Purkinje cell (primary cell): ENCODE measurements at places on chromosomes 5 and 9. TPM values are rescaled to one million over a fixed set of nuclear protein-coding genes. Genes with fewer than 3 reads are reported as not detected.

Gene TMEM267
- polyA plus RNA-seq = 41.0 and 51.3 TPM in 2 replicates

Gene NSA2
- polyA plus RNA-seq = 108 and 110 TPM in 2 replicates

Gene AGXT2
- polyA plus RNA-seq = not detected in 2 replicates

Gene MRPL22
- polyA plus RNA-seq = 193 and 209 TPM in 2 replicates
